ENCODE measurements at places on chromosomes 11 and 22. TPM values are rescaled to one million over a fixed set of nuclear protein-coding genes. Genes with fewer than 3 reads are reported as not detected.
A peak's percentile ranks its signal among the peaks of the same experiment; 100 is the strongest.

- peak; percentile 35 for DNase-seq
Measured at GRCh38 chr22:39292561-39293074, 26.8 kb downstream of the RPL3 start.

DNA sequence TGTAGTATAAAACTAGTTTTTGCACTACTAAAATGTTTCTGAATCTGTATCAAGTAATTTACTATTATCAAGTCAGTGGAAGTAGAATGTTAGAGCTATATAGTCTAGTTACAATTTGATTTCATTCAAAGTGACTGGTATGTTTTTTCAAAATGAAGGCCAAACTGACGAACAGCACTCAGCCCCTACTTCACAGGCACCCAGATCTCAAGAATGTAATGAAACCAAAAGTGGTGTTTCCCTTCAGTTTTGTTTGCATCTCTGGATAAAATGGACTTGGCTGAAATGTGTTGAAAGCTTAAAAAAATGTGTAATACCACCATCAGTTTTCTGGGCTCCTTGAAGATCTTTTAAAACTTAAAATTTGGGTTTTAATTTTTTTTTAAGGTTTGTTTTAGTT is 46.4 kb downstream of the QSER1 start:
- DNase-seq, result no peak

GRCh38 chr22:20511578-20512229 is 4.3 kb downstream of the MED15 start:
- no peak for DNase-seq

DNA sequence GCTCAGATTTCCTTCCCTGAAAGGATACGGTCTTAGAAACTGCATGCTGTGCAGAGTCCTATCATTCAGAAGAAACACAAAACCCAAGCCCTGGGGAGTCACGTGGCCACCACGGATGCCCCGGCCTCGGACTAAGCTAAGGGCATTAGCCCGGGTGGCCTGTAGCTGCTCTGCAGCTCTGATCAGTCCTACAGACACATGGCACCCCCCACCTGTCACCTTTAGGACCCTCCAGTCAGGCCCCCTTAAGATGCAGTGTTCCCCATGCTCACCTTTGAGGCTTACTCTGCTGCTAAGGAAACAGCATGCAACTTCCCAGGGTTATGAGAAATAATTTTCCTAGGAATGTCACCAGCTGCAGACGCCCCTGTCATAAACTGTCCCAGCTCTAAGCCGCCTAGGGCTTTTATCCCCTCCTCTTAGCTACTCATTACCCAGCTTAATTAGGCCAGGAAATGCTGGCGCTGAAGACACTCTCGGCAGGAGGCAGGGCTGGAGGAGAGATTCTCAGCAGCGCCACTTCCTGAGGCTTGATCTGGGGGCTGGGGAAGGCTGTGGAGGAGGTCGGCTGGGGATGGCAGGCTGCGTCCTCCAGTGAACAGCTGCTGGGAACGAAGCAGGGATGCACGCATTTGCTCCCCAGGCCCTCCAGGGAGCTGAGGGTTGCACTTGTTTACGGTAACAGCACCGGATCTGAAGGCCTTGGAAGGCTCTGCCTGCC is 47.2 kb upstream of the ADA2 start:
- no peak for DNase-seq

GRCh38 chr11:37724315-37724714 is 1126.3 kb upstream of the RAG2 start:
- DNase-seq, result no peak

DNA sequence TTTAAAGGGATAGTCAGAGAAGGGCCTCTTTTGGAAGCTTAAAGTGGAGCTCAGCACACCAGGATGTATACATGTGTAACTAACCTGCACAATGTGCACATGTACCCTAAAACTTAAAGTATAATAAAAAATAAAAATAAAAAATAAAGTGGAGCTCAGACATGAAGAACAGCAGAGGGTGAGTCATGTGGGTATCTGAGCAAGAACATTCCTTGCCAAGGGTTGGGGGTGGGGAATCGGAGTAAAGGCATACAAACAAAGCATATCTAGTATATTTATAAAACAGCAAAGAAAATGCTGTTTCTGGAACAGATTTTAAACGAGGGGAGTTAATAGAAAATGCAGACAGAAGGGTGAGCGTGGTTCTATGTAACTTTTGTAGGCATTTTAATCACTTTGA is 562.6 kb upstream of the ANO3 start:
- no peak for DNase-seq

GRCh38 chr11:74084796-74085541 is 76.1 kb upstream of the UCP3 start:
- no peak for DNase-seq

DNA sequence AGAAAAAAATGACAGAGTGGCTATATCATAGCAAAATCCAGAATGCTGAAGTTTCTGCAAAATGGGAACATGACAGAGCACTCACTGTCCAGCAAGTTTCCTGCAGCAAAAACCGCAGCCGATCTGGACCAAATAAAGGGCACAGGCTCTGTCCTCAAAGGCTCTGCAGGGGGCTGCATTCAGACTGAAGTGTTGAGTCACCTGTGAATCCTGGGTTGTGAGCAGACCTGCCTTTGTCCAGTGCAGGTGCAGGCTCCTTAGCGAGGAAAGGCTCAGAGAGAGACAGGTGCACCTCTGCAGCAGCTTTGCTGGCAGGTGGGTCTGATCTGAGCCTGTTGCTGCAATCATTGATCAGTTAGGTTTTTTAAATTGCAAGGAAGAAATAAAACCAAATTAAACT is 29.3 kb upstream of the NFAM1 start:
- no peak for DNase-seq

GRCh38 chr11:117583063-117583801 is 213.8 kb downstream of the DSCAML1 start:
- DNase-seq, result no peak

The ABTB2 gene
- 3.6 TPM for total RNA-seq

The SEC14L6 gene
- 0.19 TPM for total RNA-seq

The RIBC2 gene
- total RNA-seq, result not detected

Data from esophagus squamous epithelium (tissue), 5 donors.